HFFc6 (cell line): ENCODE measurements at places on chromosomes 6 and 20.

GRCh38 chr6:82507112-82507511 lies 143.5 kb downstream of the TPBG start:
- DNase-seq, result no peak

DNA sequence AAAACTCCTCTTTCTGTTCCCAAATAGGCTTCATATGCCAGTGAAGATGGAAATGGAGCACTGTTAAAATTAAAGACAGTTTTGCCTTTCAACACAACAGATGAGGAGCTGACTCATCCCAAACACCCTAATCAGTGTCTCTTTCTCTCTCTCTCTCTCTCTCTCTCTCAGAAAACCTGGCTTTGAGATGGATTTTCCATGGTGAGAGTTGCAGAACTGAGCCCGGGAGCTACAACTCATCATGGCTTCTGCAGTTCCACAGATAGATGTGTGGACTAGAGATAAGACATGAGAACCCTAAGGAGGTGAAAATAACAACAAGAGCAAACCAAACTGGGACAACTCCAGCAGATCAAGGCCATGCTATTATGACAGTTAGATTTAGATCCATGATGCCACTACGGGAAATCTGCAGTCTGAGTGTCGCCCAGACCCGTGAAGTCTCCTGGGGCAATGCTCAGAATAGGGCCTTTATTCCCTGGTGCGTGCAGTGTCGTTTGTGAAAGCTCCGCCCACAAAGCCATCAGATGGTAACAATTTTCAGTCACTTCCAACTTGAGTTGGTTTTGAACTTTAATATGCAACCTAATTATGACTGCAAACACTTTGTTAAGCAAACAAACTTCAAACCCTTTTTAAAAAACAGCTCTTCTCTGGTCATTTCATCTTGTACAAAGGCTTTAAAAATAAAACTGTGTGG lies 338.2 kb upstream of the PREP start:
- peak; percentile 11 for DNase-seq

GRCh38 chr6:138454981-138455706 lies 44.1 kb downstream of the NHSL1 start:
- no peak for DNase-seq

GRCh38 chr6:142469220-142469619 lies 167.4 kb downstream of the ADGRG6 start:
- no peak for DNase-seq

DNA sequence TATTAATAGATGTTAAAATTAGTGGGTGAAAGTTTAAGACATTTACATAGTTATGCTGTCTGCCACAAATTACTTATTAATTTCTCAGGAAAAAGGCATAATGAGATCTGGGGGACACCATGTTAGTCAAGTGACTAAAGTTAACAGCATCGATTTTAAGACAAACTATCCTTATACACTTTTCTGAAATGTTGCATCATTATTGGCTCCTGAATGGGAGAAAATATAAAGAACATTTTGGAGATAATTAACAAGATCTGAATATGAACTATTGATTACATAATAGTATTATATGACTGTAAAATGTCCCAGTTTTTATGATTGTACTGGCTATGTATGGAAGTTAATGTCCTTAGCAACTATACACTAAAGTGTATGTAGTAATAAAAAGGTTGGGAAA lies 7.9 kb downstream of the OR2B3 start:
- no peak for DNase-seq

DNA sequence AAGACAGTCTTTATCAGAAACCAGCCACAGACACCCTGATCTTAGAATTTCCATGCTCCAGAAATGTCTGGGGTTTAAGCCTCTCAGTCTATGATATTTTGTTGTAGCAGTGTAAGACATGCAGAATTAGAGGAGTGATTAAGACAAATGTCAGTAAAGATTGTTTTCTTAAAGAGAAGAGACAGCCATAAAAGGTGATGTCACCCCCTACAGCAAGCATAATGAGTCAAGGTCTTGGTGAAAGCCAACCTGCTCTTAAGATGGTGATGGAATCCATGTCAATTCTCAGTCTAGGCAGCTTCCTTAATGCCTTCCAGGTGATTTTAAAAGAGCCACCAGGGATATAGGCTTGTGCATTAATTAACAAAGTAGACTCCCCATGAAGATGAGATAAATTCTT lies 849.9 kb upstream of the EPHA7 start:
- DNase-seq, result no peak

GRCh38 chr6:6236730-6237469 lies 83.6 kb downstream of the F13A1 start:
- no peak for DNase-seq

GRCh38 chr6:123520217-123520616 lies 116.5 kb downstream of the TRDN start:
- DNase-seq, result no peak

GRCh38 chr6:20432692-20433091 lies 31.0 kb downstream of the E2F3 start:
- DNase-seq, result no peak

DNA sequence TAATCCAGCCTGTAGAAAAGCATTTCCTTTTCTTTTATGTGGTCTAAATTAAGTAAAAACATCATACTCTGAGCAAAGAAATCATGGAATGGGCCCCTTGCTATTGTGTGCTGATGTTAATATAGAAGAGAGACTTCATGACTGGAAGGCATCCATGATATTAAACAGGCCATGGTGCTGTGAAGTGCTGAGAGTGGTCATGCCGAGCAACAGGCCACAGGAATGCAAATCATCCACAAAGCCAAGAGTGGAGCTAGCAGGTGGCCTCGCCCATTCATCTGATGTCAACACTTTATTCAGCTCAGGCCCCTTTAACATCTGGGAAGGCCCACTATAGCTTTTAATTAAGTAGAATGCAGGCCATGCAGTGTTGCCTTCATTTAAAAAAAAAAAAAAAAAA lies 115.2 kb upstream of the HMGCLL1 start:
- DNase-seq, result no peak

DNA sequence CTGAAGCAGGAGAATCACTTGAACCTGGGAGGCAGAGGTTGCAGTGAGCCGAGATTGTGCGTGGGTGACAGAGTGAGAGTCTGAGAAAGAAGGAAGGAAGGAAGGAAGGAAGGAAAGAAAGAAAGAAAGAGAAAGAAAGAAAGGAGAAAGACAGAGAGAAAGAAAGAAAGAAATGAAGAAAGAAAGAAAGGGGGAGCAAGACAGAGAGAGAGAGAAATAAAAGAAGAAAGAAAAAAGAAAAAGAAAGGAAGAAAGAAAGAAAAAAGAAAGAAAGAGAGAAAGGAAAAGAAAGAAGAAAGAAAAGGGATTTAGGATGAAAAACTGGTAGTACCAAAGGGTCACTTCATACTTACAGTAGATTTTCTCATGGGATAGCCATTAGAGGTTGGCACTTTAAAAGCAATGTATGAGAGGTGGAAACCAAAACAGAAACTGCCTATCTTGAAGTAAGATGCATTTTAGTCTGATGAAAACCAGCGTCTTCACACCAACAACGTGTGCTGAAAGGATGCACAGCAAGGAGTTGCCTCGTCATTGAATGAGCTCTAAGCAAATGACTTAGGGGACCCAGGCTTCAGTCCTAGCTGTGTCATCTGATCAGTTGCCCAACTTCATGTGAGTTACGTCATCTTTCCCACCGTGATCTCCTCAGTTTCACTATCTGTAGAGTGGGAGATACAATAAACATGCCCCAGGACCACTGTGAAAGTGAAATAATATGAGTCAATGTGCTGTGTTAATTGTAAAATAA lies 133.9 kb upstream of the NEDD9 start:
- DNase-seq, result no peak

DNA sequence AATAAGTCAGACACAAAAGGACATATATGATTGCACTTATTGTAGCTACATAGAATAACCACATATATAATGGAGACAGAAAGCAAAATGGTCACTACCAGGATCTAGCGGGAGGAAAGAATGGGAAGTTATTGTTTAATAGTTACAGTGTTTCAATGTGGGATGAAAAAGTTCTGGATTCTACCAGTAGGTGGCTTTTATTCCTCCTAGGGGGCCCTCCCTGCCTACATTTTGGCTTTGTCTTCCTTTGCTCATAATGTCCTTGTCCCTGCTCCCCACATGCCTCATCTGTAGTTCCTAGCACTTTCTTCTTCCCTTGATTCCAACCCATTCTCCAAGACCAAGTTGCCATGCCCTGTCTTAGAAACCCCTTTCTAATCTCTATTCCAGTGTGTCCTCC lies 16.3 kb downstream of the ZNF133 start:
- DNase-seq, result no peak

- DNase-seq, result no peak
These were observed 198.6 kb downstream of the TMEM242 start for GRCh38 chr6:157124485-157125254.

DNA sequence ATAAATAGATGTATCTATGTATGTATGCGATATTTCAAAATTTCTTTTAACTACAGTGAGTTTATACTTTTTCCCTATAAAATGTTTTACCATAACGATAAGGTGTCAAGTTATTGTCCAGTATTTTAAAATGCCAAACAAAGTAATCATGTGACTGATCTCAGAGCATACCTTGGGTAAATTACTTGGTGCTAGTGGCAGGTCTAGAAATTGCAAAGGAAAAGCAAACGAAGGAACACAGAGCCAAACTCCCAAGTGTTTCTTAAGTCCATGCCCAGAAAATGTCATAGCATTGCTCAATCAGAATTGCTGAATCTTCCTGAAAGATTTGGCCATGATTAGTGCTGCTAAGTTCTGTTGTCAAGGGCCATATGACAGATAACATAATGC lies 77.5 kb downstream of the CAP2 start:
- DNase-seq, result no peak

GRCh38 chr6:116327803-116328527 lies 42.8 kb upstream of the DSE start:
- DNase-seq, result no peak

DNA sequence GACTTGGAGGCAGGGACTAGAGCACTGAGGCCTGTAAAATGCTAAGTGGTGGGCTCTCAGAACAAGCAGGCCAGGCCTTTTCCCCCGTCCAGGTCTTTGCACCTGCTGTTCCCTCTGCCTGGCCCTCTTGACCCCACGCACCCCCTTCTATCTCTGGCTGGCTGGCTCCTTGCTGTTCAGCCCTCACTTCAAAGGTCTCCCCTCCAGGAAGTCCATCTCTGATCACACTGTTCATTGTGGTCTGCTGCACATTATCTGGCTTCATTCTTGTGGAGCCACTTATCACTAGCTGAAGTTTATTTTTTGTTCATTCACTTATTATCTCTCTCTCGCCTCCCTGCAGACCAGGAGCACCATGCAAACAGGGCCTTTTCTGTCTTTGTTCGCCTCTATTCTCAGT lies 24.5 kb downstream of the SLC13A3 start:
- no peak for DNase-seq

DNA sequence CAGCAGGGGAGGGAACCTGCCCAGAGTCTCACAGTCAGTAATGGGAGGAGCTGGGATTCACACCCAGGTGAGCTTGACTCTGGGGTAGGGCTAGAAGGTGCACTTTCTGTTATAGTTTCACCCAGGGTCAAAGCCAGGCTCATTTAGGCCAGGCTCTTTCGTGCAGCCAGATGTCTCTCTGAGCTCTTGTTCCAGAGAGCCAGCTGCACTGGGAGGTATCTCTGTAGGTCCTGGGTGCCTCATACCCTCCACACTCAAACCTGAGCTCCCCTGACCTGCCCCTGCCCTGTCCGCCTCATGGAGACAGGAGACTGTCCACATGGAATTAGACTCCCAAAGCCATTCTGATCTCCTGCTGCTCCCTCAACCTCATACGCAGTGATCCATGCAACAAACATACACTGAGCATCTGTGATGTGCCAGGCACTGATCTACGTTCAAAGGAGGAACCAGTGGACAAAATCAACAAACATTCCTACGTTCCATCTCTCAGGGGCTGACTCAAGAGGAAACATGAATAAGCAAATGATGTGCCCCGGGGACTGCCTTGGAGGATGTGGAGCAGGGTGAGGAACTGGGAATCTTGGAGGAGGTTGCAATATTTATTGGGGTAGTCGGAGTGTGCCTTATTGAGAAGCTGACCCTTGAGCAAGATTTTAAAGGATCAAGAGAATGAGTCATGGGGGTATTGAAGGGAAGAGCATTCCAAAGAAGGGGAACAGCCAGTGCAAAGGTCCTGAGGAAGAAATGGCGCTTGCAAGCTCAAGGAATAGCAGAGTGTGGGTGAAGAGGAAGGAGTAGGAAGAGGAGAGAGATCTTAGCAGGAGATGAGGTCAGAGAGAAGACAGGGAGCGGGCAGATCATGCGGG lies 71.3 kb upstream of the TOX2 start:
- peak; percentile 89 for DNase-seq

DNA sequence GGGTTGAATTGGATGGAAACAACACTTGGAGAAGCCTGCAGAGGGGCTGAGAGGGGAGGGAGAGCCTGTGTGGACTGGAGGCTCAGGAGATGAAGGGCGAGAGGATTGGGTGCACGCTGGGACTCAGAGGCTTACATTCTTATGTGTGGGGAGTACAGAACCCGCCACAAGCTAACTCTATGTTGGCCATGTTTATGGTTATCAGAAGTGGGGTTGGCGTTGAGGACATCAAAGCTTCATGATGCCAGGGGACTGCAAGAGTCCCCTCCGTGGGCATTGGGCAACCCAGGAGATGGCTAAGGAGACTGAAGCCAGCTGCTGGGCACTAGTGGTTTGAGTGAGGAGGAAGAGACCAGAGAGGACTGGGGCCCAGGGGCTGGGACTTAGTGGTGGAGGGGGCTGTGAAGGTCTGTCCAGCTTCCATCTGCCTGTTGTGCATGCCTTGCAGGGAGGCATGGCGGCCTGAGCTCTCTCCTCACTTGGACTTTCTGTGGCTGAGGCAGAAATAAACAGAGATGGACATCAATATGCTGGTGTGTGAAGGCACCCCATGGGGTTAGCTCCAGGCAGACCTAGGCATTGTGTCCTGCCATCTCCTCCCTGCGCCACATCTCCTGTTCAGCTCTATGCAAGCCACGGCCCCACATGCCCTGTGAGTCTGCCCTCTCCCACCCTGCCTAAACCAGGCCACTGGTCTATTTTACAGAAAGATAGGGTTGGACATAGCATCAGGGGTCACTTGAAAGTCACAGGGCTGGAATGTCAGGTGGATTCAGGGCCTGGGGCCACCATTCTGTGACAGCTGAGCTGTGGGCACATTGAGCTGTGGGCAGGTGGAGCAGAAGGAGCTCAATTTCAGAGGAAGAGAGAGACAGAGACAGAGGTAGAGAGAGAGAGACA lies 61.6 kb downstream of the PHACTR3 start:
- DNase-seq, result no peak
